ENCODE measurements at places on chromosomes 12 and 14.

- no peak for DNase-seq
These were observed 58.1 kb downstream of the ATXN7L3B start for GRCh38 chr12:74595696-74596095.

DNA sequence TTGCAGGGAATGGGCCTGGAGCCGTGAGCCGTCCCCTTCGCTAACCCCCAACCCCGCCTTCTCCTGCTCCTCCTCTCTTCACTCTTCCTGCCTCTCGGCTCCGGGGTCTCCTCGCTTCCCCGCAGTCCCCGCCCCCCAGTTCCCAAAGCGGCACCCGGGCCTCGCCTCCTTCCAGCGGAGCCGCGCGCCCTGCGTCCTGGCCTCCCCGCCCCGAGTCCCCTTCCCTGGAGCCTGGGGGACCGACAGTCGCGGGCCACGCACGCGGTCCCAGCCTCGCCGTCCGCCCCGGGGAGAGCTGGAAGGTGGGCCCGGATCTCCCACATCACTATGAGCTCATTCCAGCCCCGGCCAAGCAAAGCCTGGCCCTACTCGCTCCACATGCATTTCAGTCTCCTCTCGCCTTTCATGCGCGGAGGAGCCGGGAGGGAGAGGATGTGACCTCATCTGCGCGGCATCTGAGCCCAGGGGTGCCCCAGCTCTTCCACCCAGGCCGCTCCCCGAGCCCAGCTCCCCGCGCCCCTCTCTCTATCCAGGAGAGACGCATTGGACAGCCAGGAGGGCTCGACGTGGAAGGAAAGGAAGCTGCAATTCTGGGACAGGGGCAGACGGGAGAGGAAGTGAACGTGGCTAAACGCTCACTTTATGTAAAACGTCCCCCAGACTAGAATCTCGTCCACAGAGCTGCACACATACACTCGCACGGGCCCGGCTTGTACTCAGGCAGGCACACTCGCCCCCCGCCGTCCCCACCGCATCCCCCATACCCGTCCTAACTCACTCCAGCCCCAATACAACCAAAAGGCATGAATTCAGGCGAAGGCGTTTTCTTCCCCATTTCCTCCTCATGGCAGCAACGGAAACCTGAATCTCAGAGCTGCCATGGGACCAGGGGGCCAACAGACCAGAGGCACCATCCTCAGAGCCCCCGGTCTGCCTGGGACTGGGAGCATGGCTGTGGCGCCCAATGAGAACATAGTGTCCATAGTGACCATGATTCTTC lies 108.7 kb upstream of the CCND2 start:
- DNase-seq = peak; percentile 95

DNA sequence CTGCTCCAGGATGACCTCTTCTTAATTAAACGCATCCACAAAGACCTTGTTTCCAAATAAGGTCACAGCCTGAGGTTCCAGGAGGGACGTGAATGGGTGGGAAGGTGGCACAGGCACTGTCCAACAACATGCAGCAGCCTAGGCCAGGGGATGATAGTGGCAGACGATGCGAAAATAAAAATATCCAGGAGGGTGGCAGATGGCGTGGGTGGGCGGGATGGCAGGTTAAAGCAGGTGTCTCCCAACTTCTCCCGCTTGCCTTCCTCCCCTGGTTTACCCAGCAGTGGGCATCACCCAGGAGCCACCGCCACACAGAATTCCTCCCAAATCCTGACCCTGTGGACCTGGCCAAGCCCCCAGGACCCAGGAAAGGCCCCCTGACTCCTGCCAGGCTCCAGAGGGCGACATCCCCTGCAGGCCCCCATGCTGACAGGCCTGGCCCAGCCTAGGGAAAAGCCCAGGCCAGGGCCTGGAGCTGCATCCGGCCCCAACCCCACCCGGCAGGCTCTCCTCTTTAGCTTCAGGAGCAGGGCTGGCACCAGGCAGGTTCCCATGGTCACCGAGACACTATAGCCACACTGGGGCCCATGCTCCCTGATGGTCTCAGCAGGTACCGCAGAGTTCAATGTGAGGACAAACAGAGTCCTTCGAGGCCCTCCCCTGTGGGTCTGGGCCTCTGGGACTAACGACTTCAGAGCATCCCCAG lies 9.7 kb downstream of the NCOR2 start:
- DNase-seq = no peak

DNA sequence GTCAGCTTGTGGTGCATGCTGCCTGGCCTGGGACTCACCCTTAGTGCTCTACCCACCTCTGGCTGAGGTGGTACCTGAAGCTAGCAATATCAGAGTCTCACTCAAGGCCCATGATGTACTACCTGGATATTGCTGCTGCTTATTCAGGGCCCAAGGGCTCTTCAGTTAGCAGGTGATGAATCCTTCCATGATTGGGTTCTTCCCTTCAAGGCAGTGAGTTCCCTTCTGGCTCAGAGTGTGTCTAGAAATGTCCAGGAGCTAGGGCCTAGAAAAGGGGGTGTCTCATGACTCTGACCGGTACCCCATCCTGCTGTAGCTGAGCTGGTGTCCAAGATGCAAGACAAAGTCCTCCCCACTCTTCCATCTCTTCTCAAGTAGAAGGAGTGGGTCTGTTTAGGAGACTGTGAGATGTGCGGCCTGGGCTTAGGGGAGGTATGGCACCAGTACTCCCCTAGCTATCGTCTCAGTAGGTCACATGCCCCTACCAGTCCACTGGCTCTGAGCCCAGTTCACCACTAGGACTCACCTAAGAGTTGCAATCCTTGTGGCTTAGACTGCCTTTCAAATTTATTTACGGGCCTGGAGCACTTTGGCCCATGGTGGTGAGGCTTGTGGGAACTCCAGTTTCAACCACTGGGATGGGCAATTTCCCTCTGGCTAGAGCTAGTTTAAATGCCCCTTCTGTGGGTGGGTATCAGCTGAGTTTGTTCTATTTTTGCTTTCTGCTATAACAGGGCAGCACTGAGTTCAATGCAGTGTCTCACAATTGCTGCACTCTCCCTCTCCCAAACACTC lies 12.2 kb downstream of the PRORP start:
- DNase-seq = no peak

- no peak for DNase-seq
These were observed 16.4 kb downstream of the PRMT8 start for GRCh38 chr12:3507361-3507760.

GRCh38 chr14:37063467-37064240 lies 108.8 kb downstream of the SLC25A21 start:
- DNase-seq = no peak

DNA sequence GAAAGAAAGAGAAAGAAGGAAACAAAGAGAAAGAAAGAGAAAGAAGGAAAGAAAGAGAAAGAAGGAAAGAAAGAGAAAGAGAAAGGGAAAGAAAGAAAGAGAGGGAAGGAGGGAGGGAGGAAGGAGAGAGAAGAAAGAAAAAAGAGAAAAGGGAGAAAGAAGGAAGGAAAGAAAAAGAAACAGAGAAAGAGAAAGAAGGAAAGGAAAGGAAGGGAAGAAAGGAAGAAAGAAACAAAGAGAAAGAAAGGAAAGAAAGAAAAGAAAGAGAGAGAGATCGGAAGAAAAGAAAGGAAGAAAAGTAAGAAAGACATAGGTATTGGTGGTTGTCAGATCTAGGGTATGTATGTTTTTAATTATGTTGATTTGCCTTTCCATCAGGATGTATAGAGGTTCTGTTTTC lies 342.3 kb downstream of the FOXG1 start:
- DNase-seq = no peak

- DNase-seq = no peak
These were observed 40.9 kb downstream of the PELI2 start for GRCh38 chr14:56159066-56159465.

DNA sequence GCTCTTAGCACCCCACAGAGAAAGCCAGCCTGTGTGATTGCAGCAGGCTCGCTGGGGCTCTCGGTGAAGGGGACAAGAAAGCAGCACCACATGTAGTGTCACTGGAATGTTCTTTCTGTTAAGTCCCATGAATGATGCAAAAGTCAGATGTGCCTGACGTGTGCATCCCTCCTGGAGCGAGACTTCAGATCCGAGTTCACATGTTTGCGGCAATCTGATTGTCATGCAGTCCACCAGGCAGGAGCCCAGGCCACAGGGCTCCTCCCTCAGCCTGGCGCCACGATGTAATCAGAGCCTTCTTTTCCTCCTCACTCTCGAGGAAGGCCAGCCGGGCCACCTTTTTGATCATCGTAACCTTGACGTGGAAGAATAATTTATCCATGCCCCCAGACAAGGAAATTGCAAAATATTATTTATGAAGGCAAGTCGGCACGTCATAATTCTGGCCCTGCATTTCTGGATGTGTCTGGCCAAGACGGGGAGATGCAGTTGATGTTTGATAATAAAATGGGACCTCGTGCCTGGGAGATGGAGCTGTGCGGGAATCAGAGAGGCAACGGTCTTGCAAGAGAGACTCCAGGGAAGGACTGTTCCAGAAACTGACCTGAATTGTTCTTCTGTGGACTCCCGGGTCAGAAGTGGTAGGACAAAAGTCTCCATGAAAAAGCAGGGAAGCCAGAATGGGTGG lies 214.6 kb downstream of the PHETA1 start:
- no peak for DNase-seq

GRCh38 chr14:92649934-92650545 lies 98.4 kb downstream of the LGMN start:
- no peak for DNase-seq

DNA sequence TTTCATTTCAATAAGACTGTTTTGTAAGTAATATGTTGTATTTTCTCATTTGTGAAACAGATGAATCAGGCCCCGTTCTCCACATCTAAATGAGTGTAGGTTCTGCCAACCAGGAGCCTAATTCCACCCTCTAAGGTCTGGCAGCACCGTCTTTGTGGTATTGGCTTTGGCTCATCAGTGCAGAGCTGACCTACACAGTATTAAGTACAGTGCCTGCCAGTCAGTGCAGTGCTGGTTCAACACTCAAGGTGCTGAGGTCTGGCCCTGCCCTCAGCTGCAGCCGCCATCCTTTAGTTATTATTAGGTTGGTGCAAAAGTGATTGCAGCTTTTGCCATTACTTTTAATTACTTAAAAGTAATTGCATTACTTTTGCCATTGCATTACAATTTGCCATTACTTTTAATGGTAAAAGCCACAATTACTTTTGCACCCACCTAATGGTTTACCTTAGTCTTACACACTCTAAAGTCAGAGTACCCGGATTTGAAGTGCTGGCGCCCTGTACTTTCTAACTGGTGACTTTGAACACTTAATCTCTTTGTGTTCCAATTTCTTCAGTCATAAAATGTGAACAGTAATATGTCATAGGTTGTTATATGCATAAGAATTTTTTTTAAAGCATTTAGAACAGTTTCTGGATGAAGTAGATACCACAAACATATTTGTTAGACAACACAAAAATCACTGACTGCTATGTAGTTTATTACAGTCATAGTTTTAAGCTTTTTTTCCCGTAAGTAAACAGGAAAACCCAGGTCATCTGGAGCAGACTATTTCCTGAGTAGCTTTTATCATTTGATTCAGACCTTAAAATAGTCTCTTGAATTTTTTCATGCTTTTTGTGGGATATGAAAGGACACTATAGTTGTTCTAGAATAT lies 99.5 kb downstream of the SYNE2 start:
- no peak for DNase-seq

GRCh38 chr12:119500209-119500608 lies 93.4 kb upstream of the TMEM233 start:
- DNase-seq = no peak

DNA sequence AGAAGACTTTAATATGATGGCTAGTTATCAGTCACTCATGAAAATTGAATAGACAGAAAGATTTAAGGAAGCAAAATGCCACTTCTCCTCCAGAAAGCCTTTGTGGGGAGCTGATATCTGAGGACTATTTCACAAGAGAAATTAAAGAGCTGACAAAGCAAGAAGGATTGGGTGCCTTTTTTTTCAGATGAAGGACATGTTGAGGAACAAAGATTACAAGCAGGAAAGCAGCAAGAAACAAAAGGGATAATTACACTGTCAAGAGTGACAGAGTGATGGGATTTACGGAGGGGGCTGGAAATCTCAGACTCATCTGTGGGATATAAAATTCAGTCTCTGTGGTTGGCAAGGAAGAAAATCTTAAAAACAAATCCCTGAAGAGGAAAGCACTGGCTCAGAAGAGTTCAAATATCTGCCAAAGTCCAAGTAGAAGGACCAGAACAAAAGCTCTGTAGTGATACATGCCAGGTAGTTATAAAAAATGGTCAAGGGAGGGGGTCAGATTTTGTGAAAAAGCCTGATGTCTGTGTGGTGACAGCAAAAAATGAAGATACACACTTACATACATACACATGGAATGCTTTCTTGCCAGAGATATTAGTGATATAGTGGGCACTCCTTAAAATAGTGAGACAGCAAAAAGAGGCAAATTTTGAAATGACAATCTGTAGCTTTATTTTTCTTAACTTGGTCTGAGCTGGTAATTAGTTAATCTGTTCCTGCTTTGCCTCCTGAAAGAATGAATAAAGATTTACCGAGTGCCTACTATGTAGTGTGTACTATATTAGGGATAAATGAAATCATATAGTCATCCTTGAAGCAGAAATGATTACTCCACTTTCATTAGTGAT lies 62.9 kb downstream of the EPS8 start:
- no peak for DNase-seq

DNA sequence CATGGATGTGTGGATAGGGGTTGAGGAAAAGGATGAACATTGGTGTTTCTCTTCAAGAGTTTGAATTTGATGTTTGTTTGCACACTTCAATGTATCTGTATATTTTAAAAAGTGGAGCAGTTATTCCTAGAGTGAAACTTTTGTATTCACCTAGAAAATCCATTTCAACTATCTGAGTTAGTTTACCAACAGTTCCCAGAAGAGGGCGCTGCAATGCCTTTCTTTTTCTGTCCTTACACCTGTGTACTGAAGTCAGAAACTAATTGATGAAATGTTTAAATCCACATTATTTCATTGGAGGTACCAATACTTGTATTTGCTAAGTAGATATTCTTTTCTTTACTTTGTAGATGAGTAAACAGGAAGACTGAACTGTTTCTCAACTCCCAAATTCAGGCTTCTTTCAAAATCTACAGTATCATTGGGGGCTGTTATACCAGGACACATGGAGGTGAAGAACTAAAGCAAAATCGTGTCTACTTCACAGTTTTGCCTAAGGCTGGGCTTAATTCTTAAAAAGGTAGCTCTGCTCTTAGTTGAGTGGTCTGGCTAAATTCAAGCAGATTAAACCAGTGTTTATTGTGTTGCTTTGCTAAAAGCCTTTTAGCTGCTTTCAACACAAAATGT lies 26.6 kb upstream of the KLRB1 start:
- DNase-seq = peak; percentile 14

DNA sequence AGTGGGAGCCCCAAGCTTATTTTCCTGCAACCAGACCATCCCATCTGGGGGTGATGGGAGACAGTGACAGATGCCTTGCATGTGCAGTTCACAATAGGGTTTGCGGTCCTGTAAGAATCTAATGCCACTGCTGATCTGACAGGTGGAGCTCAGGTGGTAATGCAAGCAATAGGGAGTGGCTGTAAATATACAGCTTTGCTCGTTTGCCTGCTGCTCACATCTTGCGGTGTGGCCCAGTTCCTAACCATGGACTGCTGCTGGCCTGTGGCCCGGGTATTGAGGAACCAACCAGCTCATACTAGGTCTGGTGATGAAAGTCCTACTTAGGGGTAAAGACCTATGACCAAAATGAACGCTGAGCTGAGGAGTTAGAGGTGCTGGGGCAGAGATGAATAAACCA lies 36.1 kb upstream of the CCDC88C start:
- no peak for DNase-seq

- no peak for DNase-seq
These were observed 24.5 kb downstream of the MMP17 start for GRCh38 chr12:131852551-131853299.

All from HTR-8/SVneo (cell line).